DMS 273 treated with DMSO at 0.1 percent for 48 hours (cell line): ENCODE measurements at places on chromosomes 2 and 18.

GRCh38 chr2:154187948-154188347 is 316.2 kb downstream of the GALNT13 start:
- peak; percentile 13 for DNase-seq

- no peak for DNase-seq
Measured at GRCh38 chr2:228519561-228519960, 338.1 kb upstream of the SPHKAP start.

DNA sequence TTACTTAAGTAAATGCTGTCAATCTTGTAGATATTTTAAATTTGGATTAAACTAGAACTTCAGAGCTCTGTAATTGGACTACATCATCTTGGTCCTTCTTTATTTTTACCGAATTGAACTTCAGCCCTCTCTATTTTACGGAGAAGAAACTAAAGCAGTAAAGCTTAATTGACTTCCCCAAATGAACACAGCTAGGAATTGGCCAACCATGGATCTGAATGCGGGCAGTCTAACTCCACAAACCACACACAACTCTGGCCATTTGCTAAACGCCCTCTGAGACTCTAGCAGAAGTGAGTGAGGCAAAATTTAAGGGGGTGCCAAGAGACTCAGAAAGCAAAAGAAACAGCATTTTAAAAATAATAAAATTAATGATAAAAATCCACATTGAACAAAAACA is 86.3 kb upstream of the KCTD1 start:
- no peak for DNase-seq

- DNase-seq, result no peak
Measured at GRCh38 chr2:26455037-26455669, 22.8 kb downstream of the OTOF start.

DNA sequence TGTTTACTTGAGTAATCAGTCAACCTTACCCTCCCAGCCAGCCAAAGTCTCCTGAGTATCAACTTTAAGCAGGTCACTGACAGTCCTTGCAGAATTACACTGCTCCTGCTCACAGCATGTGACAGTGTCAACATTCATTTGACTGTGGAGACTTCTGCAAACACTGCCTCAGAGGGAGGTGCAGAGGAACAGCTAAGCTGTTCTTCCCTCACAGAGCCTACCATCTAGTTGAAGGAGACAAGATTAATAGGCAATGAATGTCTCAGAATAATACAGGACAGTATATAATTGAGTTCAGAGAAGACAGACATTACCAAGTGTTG is 11.9 kb downstream of the SLC14A2 start:
- no peak for DNase-seq

GRCh38 chr2:233081232-233081730 is 21.1 kb downstream of the INPP5D start:
- DNase-seq, result no peak

- DNase-seq, result no peak
Measured at GRCh38 chr2:32559136-32559535, 68.7 kb upstream of the TTC27 start.

GRCh38 chr2:205543262-205543843 is 138.9 kb upstream of the NRP2 start:
- no peak for DNase-seq

- DNase-seq, result no peak
Measured at GRCh38 chr2:86290596-86291327, 46.7 kb downstream of the REEP1 start.

GRCh38 chr2:135005753-135006152 is 41.5 kb downstream of the MAP3K19 start:
- DNase-seq, result no peak

DNA sequence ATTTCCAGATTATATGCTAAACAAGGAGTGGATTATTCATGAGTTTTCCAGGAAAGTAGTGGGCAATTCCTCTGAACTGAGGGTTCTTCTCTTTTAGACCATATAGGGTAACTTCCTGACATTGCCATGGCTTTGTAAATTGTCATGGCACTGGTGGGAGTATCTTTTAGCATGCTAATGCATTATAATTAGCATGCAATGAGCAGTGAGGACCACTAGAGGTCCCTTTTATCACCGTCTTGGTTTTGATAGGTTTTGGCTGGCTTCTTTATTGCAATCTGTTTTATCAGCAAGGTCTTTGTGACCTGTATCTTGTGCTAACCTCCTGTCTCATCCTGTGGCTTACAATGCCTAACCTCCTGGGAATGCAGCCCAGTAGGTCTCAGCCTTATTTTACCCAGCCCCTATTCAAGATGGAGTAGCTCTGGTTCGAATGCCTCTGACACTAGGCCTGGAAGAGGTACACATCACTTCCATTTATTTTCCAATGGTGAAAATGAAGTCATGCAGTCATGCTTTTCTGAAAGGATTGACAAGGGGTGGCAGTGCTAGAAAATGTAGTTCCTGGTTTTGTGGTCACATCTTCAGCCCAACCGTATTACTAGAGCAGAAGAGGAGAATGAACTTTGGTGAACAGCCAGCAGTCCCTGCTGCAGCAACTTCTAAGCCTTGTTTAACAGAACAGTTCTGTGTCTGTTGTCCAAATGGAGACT is 26.6 kb upstream of the ITGA4 start:
- no peak for DNase-seq

- DNase-seq, result no peak
Measured at GRCh38 chr18:5582076-5582475, 38.3 kb upstream of the EPB41L3 start.
